ENCODE measurements at places on chromosomes 12 and 14.

GRCh38 chr12:54980341-54980740 is 4.2 kb downstream of the TESPA1 start:
- no peak for DNase-seq

DNA sequence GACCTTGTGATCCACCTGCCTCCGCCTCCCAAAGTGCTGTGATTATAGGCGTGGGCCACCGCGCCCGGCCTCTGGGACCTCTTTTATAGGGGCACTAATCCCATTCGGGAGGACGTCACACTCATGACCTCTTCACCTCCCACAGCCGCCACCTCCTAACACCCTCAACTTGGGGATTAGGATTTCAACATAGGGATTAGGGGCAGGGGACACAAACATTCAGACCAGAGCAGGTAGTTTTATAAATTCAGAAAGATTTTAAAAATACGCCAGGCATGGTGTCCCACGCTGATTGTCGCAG is 49.4 kb downstream of the TPCN1 start:
- no peak for DNase-seq

DNA sequence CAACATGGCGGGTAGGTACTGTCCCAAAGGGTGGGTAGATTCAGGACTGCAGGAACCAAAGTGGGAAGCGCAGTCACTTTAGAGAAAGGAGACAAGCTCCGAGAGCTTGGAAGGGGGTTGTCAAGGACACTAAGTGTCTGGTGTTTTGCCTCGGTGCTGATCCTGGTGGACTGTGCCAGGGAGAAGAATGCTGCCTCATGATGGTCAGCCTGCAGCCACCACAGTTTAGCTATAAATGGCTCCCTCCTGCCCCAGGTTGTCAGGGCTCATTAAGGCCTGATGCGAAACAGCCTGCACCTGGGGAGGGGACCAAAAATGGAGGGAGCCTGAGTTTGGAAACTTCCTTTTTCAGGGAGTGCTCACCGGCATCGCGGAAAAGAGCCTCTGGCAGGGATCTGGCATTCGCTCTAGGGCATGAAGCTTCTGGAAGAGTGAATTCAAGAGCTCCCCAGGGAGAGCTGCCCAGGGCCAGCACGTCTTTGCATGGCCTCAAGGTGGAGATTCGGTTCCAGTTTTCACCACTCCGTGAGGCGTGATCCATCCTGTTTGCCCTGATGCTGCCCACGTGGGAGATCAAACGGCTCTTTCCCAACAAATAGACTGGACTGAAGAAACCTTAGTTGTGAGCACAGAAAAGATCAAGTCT is 164.0 kb downstream of the FOXN3 start:
- DNase-seq = no peak

DNA sequence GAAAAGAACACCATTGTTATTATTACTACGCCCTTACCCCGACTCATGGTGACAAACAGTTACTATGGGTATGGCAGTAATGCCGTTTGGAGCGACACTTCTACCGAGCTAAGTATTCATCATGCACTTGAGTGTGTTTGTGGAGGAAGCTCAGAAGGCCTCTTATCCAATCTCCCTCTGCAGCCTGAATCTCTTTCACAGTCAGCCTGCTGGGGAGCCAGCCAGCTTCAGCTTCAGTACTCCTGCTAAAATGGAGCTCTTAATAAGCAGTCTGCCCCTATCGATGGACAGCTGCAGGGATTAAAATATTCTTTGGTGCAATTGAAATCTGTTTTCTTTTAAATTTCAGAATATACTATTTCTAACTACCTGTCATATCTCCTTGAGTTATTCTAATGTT is 24.7 kb upstream of the ATP5MC2 start:
- no peak for DNase-seq

- DNase-seq = no peak
These were observed 49.9 kb downstream of the PPP2R5E start for GRCh38 chr14:63493246-63493645.

- no peak for DNase-seq
These were observed 1.5 kb downstream of the LAG3 start for GRCh38 chr12:6773590-6774351.

DNA sequence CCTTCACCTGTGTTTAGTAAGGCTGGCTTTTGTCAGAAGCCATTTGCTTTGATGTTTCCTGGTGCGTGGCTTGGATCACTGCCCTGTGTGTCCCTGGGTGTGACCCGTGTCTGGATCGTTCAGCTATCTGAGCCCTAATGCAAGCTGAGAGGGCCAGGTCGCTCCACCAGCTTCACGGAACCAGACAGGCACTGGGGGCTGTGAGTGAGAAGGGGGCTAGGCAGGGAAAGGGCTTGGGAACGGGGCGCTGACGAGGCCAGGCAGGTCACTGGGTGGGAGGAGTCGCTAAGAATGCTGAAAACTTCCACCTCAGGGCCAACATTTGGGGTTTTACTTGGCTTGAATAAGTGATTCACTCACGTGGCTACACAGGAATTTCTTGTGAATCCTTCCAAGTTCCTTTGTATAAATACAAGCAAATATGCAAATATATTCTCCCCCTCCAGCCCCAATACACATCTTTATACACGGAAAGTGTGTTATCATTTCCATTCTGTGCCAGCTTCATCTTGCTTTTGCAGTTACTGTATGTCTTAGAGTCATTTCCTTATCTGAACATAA is 24.2 kb upstream of the MMP17 start:
- no peak for DNase-seq

- DNase-seq = no peak
These were observed 26.2 kb upstream of the TUNAR start for GRCh38 chr14:95850429-95850828.

GRCh38 chr14:82500222-82500621 is 966.6 kb upstream of the SEL1L start:
- no peak for DNase-seq

- DNase-seq = no peak
These were observed 187.8 kb downstream of the TBX5 start for GRCh38 chr12:114218136-114218535.

- no peak for DNase-seq
These were observed 12.0 kb downstream of the SLC15A4 start for GRCh38 chr12:128811806-128812205.

GRCh38 chr12:72011374-72011773 is 72.7 kb downstream of the TPH2 start:
- DNase-seq = no peak

GRCh38 chr12:109523504-109523903 is 46.1 kb downstream of the UBE3B start:
- DNase-seq = no peak

DNA sequence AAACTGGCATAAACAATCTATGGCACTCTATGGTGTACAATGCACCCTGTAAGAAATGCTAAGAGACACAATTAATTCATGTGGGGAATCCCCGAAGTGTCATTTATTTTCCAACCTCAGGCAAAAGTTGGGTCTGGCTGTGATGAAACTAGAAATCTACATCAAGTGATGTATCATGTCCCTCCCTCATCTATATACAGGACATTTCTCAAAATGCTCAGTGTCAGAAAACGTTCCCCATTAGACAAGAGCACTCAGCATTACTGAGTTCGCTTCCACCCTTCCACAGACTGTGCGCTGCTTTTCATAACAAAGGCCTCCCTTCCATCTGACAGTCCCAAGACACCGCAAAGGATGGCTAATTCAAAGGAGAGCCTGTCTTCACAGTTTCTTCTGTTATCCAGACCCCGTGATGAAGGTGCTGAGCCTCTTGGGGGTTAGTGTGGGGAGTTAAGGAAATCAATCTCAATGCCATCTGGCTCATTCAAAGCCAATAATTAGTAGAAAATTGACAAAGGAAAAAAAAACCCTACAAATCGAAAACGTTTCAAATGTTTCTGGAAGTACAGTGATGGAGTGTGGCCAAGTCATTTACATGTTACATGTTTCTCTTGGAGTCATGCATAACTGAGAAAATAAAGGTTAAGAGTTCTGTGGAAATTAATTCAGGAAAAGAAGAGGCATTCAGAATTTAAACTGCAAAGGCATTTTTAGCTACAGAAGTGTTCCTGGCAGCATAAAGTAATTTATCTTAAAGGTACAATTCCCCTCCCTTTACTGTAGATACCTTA is 7.5 kb downstream of the CCDC88C start:
- no peak for DNase-seq

GRCh38 chr12:45368841-45369489 is 153.1 kb downstream of the ANO6 start:
- no peak for DNase-seq

- no peak for DNase-seq
These were observed 52.8 kb downstream of the HMGA2 start for GRCh38 chr12:65876898-65877721.

DNA sequence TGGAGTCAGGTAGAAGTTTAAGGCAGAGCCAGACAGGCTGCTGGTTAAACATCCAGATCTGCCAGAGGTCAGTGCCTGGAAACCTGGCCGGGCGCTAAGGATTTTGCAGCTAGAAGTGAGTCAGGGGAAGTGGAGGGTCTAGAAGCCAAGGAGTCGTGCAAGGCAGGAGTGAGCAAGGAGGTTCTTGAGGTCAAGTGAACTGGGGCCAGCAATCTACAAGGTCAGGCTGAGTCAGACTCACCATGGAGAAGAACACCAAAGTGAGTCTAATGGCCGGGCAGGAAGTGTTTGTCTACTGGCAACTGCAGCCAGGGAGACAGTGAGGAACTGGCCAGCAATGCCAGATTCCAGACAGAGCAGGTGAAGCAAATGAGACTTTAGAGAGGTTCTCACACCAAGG is 628.2 kb downstream of the ETNK1 start:
- DNase-seq = no peak

GRCh38 chr14:38387821-38388220 is 131.9 kb upstream of the CLEC14A start:
- no peak for DNase-seq

- no peak for DNase-seq
These were observed 4.4 kb downstream of the SUSD6 start for GRCh38 chr14:69615496-69616407.

DNA sequence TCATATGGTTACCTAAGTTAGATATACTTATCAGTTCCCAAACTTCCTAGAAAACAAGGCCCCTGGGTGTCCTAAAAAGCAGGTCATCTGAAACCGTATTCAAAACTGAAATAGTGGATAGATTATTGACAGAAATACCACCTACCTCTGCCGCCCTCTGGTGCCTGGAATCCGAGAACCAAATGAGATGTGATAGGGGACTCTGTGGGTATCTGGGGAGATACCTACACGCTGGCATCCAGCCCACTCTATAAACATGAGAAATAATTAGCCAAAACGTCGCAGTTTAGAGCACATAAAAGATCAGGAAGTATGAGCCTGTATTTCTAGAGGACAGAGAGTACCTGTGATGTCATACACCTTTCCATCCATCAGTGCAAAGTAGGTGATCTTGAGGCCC is 4.4 kb downstream of the ORMDL2 start:
- no peak for DNase-seq

DNA sequence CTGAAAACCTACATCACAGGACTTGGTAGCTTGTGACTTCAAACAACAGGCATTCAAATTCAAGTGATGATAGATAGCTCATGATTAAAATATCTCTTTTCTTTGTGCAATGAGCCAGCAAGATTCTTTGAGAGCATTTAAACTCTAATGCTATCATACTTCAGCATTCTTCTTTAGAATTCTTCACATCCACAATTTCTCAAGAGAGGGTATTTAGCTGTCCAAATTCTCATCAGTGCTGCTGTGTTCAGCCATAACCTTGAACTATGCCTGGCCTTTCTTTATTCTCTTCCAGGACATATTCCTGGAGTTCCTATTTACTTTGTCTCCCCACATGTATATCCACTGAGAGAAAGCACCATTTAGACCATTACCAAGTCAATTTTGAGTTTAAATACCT is 321.1 kb downstream of the EGLN3 start:
- no peak for DNase-seq

GRCh38 chr14:78519863-78520262 is 349.7 kb downstream of the NRXN3 start:
- DNase-seq = peak; percentile 36

GRCh38 chr12:89181271-89181920 is 170.9 kb downstream of the DUSP6 start:
- DNase-seq = no peak

DNA sequence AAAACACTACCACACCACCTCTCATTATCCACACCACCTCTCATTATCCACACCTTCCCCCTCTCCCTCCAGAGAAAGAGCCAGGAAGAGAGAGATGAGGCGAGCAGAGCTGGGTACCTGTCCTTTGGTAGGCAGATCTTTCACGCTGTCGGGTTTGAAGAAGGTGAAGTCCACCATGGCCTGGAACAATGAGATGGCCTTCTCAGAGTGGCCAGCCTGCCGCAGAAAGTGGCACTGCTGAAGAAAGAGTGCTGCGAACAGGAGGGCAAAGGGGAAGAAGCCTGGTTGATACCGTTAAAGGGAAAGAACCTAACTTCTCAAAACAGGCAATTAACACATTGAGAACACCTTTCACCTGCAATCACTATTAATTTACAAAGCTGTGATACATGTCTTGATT is 30.6 kb downstream of the NRDE2 start:
- no peak for DNase-seq

GRCh38 chr12:52197371-52198231 is 5.8 kb upstream of the KRT80 start:
- no peak for DNase-seq

GRCh38 chr14:21231020-21231652 is 38.1 kb downstream of the HNRNPC start:
- DNase-seq = no peak

GRCh38 chr12:11812586-11813437 is 163.3 kb downstream of the ETV6 start:
- DNase-seq = peak; percentile 73

- DNase-seq = no peak
These were observed 112.9 kb downstream of the DAAM1 start for GRCh38 chr14:59301354-59301753.

DNA sequence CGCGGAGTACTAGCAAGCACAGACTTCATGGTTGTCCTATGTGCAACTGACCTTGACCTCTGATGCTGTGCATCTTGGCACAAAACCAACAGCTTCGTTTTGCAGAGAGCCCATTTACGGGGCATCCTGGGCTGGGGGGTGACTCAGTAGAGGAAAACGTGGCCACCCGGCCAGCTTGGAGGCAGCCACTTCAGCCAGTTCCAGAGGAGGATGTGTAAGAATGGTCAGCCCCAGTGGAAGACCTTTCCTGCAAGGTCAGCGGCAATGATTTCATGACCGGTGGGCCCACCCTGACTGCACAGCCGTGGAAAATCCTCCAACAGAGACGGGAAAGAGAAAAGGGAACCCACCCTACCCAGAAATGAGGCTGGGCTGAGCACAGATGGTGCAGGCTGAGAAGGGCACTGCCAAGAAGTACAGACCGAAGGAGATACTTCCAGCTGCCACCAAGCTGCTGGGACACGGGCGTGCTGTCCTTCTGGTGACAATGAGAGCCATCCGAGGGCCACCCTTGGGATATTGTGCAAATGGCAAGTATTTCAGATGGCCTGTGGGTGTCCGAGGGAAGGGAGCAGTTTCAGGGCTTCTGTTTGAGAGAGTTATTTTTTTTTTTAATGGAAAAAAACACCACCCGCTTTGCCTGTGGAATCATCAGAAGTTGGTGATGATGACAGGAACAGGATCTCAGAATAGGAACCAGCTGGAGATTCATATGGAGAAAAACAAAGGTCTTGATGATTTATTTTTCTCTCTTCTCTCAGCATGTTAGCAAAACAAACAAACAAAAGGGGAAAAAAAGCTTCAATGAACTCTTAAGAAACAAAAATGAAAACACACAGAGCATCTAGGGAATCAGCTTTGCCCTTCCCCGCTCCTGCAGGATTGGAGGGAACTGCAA is 120.2 kb upstream of the RFLNA start:
- DNase-seq = no peak

Data from NT2/D1 (cell line).